ENCODE measurements at places on chromosomes 6 and 20.

DNA sequence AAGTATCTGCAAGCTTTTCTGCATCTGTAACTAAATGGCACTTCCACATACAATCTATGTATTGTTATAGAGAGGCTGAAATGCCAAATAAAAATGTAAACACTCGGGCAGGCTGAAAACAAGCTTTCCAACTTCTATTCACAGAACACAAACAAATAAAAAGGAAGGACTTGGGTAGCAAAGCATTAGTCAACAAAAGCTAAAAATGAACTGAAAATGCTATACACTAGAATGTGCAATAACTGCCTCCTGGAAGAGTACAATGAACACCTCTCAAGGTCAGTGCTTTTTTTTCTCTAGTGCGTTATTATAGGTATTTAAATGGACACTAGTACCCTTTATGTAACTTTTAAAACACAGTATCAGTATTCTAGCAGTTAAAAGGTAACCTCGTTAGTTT is 31.4 kb downstream of the STK38 start:
- no peak for DNase-seq

GRCh38 chr20:34753706-34754461 is 49.7 kb downstream of the TP53INP2 start:
- DNase-seq: no peak

DNA sequence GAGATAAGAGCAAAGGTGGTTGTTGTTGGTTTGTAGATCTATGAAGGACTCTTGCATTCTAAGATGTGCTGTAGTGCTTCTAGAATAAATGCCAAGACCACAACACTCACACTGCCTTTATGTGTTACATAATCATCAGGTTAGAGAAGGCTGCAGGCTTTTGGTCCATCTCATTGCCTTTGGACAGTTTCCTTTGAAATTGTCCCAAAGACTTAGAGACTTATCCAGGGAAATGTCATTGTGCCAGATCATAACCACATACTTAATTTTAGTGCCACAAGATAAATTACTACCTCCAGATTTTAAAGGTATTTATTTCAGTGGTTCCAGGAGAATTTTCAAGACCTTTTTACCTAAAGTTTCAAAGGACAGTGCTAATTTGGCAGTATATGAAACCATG is 666.6 kb upstream of the CITED2 start:
- DNase-seq: no peak

GRCh38 chr20:347317-347639 is 367 bp downstream of the NRSN2 start:
- DNase-seq: no peak

DNA sequence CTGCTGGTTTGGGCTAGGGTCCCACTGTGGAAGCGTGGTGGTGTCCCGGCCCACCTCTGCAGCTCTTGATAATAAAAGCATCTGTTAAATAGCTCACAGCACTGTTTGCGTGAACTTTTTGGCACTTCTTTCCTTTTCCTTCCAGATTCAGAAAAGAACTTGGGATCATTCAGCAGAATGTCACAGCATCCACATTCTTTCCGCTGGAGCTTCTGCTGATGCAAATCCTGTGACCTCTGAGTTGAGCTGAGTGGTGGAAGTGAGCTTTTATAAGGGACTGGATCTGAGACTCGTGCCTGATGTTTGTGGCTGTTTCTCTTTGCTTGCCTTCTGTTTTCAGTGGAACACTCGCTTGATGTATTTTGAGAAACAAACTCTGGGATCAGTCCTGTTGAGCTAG is 3.9 kb downstream of the OSBPL2 start:
- no peak for DNase-seq

- no peak for DNase-seq
Observed at GRCh38 chr6:45607798-45608197, 230.1 kb upstream of the SUPT3H start.

DNA sequence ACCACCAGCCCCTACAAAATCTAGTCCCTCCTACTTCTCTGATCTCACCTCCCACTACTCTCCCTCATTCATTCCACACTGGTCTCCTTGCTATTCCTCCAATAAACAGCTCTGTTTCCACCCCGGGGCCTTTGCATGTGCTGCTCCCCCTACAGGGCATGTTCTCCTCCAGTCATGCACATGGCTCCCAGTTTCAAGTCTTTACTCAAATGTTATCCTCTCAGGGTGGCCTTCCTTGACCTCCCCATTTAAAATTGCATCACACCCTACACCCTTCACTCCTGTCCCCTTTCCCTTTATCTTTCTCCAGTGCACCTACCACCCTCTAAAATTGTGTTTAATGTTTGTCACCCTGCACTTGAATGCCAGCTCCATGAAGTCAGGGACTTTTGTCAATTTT is 174.5 kb downstream of the MRPL14 start:
- DNase-seq: no peak

- DNase-seq: no peak
Observed at GRCh38 chr6:135222623-135223022, 41.5 kb downstream of the MYB start.

DNA sequence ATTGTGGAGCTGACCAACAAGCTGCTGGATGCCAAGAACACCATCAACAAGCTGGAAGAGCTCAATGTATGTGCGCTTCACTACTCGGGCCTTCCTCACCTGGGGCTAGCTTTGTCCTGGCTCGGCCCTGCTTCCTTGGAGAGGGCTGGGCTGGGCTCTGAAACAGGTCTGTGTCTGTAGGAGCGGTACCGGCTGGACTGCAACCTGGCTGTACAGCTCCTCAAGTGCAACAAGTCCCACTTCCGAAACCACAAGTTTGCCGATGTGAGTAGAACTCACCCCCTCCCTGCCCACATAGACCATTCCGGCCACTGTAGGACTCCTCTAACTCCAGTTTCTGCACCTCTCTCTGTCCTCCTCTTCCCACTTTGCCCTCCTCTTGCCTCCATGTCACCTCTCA is 6.7 kb downstream of the LRRC73 start:
- DNase-seq: no peak
